ENCODE measurements at places on chromosomes 5 and 9.

DNA sequence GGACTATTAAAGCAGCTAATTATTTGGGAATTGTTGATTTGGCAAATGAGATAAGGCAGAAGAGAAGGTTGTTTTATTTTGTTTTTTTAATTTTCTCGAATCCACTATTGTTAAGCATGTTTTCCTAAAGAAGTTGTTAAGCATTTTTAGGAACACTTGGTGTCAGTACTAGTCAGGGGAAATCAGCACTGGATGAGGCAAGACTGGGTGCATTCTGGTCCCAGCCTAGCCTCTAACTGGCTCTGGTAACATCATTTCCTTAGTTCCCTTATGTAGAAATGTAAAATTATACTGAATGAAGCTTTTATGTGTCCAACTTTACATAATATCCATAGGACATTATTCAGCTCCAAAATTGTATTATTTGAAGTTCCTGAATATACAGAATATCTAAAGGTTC lies 196.1 kb downstream of the PCSK5 start:
- no peak for DNase-seq

GRCh38 chr9:94159069-94159939 lies 75.0 kb downstream of the PTPDC1 start:
- no peak for DNase-seq

DNA sequence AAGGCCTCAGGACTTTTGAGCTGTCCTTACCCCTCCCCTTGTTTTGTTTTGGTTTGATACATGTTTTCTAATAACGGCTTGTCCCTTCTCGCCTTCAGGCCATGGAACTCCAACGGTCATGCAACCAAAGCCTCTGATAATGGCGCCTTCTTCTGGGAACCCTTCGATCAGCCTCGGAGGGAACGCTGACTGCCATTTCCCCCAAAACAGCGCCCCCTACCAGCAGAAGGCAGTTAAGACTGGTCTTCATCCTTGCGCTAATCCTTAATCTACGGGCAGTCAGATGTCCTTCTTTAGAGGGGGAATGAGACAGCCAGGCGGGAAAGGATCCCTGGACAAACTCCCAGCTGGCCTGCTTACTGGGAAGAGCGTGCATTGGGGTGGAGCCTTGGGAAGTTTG lies 276.6 kb downstream of the ICE1 start:
- no peak for DNase-seq

DNA sequence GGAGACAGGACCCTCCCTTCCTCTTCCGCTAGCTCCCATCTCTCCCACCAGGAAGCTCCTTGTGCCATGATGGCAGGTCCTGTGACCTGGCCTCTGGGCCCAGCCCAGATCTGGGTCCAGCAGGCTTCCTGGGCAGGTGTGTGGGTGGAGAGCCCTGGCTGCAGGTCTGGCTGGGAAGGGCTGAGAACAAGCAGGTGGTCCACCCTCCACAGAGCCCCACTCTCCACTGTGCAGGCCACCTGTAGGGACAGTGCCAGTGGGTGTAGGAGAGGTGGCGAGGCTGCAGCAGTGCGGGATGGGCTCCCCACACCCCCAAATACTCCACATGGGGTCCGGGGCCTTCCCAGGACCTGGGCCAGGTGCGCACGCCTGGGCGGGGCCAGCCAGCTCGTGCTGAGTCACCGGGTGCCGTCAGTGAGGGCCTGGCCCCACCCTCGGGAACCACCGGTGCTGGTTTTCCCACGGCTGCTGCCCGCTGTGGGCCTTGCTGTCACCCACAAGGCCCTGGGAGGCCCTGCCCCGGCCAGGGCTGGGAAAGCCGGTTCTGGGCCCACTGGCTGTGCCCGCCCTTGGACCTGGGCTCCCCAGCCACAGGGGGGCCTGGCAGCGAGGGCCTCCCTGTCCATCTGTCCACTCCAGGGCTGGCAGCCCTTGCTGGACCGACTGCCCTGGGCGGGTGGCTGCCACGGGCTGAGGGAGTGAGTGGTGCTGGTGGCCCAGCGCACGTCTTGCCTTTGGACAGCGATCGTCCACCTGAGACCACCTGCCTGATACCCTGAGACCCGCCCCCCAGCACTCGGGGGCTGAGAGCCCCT lies 9.3 kb upstream of the NRARP start:
- DNase-seq: no peak

DNA sequence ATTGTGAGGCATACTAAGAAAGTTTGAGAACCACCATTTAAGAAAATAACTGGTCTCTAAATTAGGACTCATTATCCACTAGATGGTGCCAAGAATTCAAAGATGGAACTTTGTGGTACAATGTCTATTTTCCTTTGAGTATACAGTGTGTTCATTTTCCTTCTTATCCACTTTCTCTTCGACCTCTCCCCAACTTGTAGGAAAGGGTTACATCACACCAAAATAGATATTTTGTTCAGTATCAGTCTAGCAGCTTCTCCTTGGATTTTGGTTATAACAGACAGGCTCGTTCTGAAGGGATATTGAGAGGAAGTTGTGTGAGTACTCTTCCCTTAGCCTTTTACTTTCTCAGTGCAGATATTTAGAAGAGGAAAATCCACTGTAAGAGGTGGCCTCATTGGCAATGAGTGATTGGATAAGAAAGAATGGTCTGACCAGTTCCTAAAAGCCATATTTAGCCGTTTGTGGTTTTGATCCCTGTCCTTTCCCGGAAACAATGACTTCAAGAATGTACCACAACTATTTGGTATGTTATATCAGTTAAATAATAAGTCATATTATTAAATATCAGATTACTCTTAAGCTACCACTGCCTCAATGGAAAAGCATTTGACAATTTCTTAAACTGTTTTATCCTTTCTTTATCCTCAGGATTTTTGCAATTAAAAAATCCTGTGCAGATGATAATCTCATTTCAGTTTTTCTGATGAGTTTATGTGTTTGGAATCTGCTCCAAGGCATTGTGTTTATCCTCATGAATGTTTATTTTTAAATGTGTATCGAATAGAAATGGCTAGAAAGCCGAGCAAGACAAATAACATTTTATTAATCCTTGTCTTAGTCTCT lies 69.0 kb upstream of the GRAMD2B start:
- DNase-seq: no peak

GRCh38 chr9:71987471-71988371 lies 72.7 kb downstream of the C9orf57 start:
- DNase-seq: no peak

- DNase-seq: no peak
These were observed 25.4 kb upstream of the NR3C1 start for GRCh38 chr5:143428738-143429420.

DNA sequence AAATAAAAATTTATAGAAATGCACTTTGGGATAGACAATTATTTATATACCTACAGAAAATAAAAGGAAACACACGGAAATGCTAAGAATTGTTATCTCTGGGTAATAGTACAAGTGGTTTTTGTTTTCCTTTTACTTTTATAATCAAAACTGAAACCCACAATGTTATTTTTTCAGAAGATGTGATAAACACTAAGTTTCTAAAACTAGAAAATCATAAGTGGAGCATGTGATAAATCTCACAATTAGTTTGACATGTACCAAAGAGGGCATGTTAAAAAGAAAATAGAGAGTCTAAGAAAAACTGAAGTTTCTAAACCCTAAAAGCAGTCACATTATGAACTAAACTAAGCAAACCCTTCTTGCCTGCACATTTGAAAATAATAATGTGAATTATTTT lies 61.1 kb downstream of the OXCT1 start:
- no peak for DNase-seq

Data from stimulated activated naive CD4-positive, alpha-beta T cell treated with Interleukin-2 at 50 U/mL for 16 hours (primary cell).